ENCODE measurements at places on chromosomes 13 and 19.

DNA sequence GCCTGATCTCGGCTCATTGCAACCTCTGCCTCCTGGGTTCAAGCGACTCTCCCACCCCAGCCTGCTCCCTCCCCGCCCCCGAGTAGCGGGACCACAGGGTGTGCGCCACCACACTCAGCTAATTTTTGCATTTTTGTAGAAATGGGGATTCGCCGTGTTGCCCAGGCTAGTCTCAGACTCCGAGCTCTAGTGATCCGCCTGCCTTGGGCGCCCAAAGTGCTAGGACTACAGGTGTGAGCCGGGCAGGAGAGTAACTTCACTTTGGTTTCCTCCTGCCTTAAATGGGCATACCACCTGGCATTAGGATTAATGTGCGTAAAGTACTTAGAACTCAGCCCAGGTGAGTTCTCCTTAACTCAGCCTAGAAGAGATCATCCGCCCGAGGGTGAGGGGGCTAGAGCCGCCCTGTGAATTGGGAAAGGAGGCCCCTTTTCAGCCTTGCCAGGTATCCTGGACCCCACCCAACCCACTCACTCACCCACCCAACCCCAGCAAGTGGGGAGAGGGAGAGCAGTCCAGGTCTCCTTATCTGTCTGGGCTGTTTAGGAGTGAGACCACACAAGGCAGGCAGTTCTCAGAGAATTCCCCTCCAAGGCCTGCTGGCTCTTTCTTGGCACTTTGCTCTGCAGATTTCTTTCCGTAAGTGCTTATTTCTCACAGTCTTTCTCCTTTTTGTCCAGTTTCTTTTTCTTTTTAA, 1.2 kb upstream of the ZFP36 start:
- no peak for DNase-seq

GRCh38 chr19:7795555-7796161, 32.6 kb downstream of the CLEC4M start:
- DNase-seq: no peak

DNA sequence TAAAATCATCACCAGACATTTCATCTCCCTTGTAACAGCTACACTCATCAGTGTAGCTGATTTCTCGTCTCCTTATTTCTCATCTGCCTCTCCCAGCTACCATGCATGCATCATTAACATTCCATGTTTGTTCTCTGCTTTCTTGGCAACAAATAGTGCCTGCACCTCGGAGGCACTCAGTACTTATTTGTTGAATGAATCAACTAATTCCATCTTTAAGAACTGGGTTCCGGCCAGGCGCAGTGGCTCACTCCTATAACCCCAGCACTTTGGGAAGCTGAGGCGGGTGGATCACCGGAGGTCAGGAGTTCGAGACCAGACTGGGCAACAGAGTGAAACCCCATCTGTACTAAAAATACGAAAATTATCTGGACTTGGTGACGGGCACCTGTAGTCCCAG, 63.9 kb upstream of the GTF3A start:
- no peak for DNase-seq

DNA sequence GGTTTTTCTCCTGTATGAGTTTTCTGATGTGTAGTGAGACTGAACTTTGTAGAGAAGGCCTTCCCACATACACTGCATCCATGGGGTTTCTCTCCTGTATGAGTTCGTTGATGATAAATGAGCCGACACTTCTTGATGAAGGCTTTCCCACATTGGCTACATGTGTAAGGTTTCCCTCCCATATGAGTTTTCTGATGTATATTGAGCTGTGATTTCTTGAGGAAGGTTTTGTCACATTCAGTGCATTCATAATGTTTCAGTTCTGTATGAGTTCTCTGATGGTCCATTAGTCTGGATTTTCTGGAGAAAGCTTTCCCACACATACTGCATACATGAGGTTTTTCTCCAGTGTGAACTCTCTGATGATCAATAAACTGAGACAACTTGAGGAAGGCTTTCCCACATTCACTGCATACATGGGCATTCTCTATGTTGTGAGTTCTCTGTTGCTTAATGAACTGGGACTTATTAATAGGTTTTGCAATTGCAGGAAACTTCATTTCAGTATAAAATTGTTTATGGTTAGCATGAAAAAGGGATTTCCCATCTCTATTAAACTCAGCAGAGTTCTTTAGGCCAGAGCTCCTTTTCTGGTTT, 7.5 kb upstream of the ZNF350 start:
- DNase-seq: no peak

All from ELF-1 (cell line).